ENCODE measurements at places on chromosomes 16 and 17.

DNA sequence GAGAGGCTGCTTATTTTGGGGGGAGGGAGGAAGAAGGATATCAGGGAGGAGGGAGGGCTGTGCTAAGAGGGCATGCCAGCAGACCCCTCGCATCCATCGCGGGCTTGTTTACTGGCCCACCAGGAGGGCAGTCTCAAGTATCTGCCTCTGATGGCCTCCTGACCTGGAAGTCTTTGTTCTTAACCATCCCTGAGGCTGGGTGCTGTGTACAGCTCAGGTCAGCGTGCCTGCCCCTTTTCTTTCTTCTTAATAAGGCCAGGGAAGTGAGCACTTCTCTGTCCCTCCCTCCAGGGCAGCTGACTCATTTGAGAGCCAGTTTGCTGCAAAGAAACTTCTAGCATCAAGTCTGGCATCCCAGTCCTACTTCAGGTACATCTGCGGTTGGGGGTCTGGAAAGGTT lies 157.0 kb downstream of the CCDC182 start:
- no peak for DNase-seq

GRCh38 chr16:50925758-50926357 lies 184.0 kb downstream of the CYLD start:
- DNase-seq = no peak

DNA sequence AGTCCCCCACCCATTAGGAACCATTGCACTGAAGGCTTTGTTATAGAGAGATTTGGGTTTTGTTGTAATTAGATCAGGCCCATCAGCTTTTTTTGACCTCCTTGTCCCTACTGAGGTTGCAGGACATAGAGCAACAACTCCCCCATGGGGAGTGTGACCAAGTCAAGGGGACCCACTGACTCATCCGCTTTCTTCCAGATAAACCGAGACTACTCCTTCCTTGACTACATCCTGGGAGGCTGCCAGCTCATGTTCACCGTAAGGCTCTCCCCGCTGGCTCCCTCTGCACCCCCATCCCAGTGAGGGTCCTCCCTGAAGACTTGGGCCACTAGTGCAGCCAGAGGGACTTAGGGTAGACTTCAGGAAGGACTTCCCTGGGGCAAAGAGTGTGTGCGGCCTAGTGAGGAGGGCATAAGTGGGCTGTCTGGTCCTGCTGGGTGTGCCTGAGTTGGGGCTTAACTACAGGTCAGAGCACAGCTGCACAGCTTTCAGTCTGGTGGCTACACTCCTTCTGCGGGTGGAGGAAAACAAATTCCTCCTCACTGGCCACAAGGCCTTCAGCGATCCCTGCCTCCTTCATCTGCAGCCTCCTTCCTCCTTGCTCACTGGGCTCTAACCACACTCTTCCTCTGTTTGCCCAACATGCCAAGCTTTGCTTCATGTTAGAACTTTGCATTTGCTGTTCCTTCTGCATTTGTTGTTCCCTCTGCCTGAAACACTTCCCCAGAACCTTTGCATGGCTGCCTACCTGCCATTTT lies 31.0 kb downstream of the CPNE2 start:
- DNase-seq = no peak

DNA sequence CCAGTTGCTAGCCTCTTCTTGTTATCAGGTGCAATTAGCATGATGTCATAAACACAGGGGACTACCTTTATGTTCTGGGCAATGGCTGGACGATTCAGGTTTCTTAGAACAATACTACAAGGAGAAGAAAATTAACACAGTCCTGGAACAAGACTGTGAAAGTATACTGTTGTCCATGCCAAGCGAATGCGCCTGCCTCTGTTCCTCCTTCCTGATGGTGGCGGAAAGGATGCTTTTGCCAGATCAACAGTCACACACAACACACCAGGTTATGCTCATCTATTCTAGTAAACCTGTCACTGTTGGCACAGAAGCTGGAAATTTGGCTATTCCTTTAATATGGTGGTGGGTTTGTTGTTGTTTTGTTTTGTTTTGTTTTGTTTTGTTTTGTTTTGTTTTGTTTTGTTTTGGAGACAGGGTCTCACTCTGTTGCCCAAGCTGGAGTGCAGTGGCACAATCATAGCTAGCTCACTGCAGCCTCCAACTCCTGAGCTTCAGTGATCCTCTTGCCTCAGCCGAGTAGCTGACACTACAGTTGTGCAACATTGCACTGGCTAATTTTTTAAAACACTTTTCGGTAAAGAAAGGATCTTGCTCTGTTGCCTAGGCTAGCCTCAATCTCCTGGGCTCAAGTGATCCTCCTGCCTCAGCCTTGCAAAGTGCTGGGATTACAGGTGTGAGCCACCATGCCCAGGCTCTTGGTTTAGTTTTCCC lies 3.1 kb upstream of the CD300LD start:
- DNase-seq = no peak

DNA sequence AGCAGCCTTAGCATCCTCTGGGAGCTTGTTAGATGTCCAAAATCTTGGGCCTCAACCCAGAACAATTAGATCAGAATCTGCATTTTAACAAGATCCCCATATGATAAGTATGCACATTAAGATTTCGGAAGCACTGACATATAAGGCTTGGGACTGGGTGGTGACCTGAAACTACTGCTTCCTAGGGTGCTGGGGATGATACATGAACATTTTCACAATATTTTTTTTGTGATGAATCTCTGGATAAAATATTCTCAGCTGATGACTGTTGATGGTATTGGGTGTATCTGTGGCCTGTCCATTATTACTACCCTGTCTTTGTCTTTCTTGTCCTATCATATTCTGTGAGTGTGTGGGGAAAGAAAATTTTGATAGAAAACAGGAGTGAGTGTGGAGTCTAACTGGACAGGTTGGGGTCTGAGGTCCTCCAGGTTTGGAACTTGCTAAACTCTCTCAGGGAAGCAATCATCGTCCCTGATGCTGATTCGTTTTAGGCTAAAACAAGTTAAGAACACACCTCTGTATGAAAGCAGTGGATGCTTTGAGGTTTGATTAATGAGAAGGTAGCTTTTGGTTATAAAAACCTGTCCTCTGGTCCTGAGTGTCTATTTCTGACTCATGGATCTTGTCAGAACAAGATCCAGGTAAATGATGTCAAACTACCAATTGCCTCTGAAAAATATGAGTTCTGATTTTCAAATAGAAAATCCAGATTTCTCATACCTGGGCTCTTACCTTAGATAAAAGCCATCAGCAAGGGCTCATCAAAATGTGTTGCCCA lies 23.2 kb downstream of the KRT23 start:
- no peak for DNase-seq

- no peak for DNase-seq
Measured at GRCh38 chr17:68184816-68185436, 62.9 kb upstream of the AMZ2 start.

GRCh38 chr16:57920215-57920879 lies 50.6 kb downstream of the CNGB1 start:
- DNase-seq = no peak

DNA sequence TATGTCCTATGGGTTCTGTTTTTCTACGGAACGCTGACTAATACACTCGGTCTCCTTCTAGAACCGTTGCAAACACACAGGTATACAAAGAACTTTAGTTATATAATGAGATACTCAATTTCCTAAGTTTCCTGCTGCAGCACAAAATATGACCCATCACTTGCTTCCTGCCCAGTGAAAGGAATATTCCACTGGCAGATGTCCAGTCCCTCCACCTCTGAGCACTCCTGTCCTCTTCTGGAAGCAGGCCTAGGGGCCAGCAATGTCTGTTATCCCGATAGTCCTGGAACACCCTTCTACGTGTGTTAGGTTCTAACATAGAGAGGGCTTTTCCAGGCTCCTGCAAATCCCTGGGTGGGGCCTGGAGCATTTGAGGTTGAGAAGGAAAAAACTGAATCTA lies 32.7 kb downstream of the ADAMTS18 start:
- DNase-seq = no peak

DNA sequence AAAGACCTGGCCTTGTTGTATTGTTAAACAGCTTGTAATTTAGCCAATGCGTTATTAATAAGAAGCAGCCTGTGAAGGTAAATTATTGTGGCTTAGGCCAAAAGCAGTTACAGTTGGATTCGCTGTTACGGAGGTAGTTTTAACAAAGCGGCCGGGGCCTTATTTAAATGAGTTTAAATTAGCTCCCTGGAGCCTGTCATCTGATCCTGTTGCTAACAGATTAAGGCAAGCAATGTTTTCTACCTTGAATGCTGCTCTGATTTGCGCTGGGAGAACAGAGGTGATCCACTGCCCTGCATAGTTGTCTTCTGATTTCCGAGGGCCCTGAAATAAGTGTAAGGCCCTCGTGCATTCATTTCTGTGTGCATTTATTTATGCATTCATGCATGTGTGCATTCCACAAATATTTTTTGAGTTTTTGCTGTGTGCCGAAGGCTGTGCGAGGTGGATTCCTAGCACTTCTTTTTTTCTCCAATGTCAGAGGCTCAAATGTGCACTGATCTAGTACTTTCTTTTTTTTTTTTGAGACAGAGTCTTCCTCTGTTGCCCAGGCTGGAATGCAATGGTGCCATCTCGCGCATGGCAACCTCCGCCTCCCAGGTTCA lies 10.9 kb downstream of the SEC14L5 start:
- no peak for DNase-seq

GRCh38 chr17:50026046-50026675 lies 29.7 kb upstream of the ITGA3 start:
- DNase-seq = no peak

DNA sequence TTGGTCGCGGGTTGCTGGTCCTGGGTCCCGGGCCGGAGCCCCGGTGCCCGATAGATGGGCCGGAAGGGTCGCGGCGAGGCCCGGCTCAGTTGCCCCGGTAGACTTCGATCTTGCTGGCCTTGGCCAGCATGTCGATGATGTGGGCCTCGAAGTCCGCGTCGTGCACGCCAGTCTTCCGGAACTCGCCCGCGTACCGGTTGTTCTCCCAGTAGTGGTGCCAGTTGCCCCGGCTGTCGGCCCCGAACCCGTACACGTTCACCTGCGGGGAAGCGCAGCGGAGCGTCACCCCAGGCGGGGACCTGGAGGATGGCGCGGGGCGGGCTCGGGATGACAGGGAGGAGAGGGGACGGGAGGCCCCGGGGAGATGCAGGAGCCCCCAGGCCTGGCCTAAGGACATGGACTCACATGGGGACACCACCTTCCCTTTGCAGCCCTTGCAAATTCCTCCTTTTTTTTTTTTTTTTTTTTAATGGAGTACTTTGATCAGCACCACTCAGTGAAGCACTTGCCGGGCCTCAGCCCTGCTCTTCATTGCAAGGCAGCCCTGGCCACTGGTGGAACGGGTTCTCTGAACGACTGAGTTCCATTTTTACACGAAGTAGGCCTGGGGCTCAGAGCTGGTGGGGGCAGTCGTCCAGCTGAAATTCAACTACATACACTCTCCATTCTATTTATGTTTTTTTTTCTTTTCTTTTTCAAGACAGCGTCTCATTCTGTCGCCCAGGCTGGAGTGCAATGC lies 35.1 kb downstream of the DDX19A start:
- DNase-seq = no peak

DNA sequence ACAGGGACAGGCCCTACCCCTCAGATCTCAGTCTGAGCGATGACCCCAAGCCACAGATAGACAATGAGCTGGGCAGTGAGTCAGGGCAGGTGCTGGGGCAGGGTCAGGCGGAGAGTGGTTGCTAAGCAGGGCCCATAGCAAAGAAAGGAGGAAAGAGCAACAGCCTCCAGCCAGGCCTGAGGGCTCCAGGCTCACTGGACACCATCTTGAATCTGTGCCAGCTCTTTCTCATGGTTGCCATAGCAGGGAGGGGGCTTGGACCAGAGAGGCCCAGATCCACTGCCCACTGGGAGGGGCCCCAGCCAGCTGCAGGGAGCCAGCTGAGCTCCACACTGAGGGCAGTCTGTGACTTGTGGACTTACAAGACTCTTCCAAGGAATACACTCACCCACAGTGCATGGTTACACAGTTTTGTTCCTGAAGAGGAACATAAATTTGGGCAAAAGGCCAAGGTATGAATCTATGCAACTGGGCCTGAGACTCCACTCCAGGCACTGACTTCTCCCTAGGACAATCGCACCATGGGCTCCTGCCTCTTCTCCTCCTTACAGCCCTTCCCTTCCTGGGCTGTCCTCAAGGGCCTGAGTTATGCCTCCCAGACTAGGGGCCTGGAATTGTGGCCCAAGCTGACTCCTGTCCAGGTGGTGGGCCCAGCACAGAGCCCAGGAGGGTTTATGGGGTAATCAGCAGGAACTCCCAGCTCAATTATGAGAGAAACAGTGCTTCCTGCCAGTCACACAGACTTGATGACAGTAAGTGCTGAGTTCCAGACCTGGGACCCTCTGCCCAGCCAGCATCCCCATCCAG lies 59.9 kb downstream of the BEAN1 start:
- no peak for DNase-seq

DNA sequence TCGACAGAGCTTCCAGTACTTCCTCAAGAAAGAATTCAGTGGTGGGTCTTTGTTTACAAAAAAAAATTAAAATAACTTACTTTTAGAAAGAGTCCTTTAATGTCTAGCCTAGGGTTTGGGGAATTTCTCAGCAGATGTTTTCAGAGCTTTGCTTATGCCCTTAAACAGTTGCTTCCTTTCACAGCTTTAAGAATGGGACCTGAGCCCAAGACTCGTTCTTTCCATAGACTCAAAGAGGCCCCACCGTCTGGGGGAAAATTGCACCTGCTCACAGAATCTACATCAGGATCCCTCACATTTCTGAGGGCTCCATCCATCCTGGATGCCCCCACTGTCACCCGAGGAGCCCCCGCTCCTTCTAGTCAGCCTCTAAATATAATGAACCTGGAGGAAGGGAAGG lies 60.0 kb downstream of the RGS9 start:
- no peak for DNase-seq

- no peak for DNase-seq
Measured at GRCh38 chr17:35568561-35568960, 7.9 kb upstream of the SLFN14 start.

DNA sequence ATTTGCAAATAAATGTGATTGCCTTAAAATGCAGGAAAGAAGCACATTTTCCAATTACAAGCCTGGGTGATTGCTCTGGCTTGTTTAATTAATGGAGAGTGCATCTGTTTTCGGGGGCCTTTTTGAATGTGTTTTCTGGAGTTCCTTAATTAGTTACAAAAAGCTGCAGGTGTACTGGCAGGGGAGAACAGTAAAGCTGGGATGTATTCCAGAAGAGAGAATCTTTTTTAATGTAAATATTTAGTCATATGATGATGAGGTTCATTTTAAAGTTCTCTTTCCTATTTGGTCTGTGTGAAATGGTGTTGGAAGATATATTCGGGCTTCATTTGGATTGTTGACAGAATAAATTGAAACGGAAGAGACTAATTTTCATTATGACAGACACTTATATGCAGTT lies 70.9 kb upstream of the N4BP1 start:
- DNase-seq = no peak

GRCh38 chr17:32259586-32259985 lies 6.0 kb upstream of the RHBDL3 start:
- no peak for DNase-seq

GRCh38 chr16:73064212-73064993 lies 16.5 kb upstream of the ZFHX3 start:
- DNase-seq = no peak

- no peak for DNase-seq
Measured at GRCh38 chr16:71923941-71924690, 28.8 kb downstream of the IST1 start.

GRCh38 chr17:63474174-63474573 lies 2.7 kb upstream of the ACE start:
- DNase-seq = no peak

GRCh38 chr17:27299384-27300049 lies 5.6 kb downstream of the WSB1 start:
- no peak for DNase-seq
